ENCODE measurements at places on chromosomes 11 and 22.

- DNase-seq = no peak
Observed at GRCh38 chr11:35160902-35161597, 22.1 kb downstream of the CD44 start.

DNA sequence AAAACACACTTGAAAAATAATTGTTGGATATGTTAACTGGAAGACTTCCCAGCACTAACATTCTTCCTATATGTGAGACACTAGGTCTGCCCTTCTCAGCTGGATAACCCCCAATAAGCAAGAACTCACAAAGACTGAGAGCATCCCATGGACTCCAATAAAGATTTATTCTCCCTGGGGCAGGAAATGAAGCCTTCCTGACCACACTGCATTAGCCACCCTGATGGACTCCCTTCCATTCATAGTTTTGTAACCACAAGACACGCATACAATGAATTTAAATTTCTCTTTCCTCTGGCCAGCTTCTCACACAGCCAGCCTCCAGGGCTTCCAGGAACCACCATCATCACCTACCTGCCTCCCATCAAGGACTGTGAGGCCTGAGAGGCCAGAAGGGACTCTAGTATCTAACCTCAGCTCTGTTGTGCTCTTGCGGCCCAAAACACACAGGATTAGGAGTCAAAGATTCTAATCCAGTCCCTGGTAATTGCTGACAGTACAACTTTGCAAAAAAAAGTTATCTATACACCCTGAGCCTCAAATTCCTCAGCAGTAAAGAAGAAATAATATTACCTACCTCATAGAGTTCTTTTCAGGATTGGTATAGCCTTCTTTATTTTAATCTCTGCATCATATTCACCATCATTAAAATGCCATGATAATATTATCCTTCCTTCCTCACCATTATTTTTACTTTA is 45.6 kb upstream of the GDPD4 start:
- DNase-seq = peak; percentile 66

- no peak for DNase-seq
Observed at GRCh38 chr11:119305556-119306372, 11.2 kb downstream of the MCAM start.

GRCh38 chr11:55949330-55949729 is 13.1 kb upstream of the OR5I1 start:
- DNase-seq = no peak

DNA sequence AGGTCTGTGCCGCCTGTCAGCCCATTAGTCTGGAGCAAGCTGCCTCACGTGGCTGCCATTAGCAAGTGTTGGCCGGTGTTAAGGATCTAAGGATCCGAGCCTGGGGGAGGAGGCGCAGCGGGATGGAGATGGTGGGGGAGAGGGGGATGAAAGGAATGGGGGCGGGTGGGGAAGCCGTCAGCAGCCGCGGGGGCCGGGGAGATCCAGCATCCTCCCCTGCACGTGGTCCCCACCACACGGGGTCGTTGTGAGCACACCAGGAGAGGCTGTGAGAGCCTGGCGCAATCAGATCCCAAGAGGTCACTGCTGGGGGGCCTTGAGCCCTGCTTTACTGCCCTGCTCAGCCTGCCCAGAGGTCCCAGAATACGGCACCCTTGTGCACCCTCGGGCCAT is 7.3 kb downstream of the CABP7 start:
- peak; percentile 23 for DNase-seq

- DNase-seq = no peak
Observed at GRCh38 chr11:45563171-45563570, 102.3 kb downstream of the CHST1 start.

GRCh38 chr11:36150986-36151385 is 138.2 kb downstream of the COMMD9 start:
- peak; percentile 30 for DNase-seq

DNA sequence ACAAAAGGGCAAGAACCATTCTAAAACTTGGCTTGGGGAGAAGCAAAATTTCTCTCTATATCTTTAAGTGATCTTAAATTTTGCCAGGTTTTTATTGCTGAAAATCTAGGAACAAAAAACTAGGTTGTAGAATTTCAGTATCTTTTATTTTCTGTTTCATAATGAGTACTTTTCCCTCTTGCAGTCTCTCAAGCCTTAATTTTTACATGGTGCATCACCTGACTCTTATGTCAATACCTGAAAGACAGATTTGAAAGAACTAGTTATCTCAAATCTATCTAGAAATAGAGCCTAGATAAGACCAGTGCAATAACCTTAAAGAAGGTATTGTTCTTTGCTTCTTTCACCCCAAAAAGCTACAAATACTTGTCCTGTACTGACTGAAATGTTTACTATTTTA is 122.1 kb downstream of the TRIM44 start:
- DNase-seq = no peak

DNA sequence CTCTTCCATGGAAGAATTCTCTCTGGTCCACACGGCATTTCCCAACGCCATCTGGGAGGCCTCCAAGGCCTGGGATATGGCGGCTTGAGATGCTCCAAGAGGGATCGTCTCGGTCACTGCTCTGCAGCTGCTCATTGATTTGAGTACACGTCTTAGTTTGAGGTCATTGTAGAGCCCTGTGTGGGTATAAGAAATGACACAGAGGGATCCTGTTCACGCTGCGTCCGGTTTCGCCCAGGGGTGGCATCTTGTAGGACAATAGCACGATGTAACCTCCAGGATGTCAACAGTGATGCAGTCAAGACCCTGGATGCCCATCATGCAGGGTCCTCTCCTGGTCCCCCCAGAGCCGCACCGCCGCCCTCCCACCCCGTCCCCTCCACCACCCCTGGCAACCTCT is 564.6 kb downstream of the BRD1 start:
- DNase-seq = no peak

GRCh38 chr22:20395181-20395906 is 1.4 kb downstream of the ZNF74 start:
- no peak for DNase-seq

- DNase-seq = no peak
Observed at GRCh38 chr11:120392314-120392713, 56.1 kb downstream of the ARHGEF12 start.

DNA sequence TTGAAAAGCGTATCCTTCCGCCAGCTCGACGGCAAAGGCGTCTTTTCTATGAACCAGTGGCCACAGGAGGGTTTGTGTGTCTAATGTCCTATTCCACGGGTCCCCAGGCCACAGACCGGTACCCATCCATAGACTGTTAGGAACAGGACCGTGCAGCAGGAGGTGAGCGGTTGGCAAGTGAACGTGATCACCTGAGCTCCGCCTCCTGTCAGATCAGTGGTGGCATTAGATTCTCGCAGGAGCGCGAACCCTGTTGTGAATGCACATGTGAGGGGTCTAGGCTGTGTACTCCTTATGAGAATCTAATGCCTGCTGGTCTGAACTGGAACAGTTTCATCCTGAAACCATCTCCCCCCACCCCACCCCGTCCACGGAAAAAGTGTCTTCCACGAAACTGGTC is 62.7 kb upstream of the KCNQ1OT1 start:
- DNase-seq = no peak

DNA sequence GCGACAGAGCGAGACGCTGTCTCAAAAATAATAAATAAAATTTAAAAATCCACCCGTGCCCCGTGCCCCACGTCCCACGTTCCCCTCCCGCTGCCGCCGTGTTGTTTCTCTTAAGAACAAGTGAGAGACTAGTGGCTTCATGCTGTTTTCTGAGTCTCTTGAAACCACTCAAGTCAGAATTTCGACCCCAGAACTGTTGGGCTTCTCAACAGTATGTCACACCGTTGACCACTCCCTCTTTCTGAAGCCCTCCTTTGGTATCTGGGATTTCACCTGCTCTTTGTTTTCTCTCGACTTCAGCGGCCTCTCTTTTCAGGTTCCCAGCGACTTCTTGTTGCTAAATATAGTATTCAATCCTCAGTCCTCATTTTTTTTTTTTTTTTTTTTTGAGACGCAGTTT is 974 bp downstream of the PPIL2 start:
- DNase-seq = no peak

- peak; percentile 10 for DNase-seq
Observed at GRCh38 chr11:33988586-33989370, 62.8 kb upstream of the CAPRIN1 start.

GRCh38 chr22:40334899-40335298 is 11.4 kb upstream of the ADSL start:
- DNase-seq = no peak

DNA sequence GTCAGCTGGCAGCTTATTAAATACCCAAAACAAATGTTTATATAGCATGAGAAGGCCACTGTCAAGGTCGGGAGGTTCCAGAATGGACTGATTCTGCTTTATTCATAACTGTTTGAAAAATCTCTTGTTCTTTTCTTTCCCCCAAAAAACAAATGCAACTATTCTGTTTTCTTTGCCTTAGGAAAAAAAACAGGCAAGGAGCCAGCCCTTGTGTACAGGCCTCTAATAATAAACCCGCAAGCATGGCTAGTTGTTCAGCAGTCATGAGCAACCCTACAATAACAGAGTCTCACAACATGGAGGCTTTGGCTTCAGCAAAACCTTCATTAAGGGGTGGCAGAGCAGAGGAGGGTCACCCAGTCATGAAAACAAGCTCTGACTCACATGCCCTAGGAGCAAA is 191.7 kb downstream of the KIRREL3 start:
- peak; percentile 20 for DNase-seq

DNA sequence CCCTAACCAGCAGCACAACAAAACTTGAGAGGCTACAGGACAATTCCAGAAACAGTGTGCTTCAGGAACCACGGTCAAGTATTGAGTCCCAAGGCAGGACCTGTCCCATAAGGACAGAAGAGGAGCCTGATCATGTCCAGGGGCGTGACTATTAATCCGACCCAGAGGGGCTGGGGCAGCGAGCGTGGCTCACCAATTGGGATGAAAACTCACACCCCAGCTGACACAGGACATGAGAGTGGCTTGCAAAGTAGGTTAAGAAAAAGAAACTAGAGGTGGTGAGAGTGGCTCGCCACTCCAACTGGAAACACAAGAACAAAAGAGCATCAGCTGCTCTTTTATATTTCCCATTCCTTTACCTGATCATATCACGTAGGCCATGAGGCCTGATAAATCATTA is 16.0 kb upstream of the FEZ1 start:
- no peak for DNase-seq

DNA sequence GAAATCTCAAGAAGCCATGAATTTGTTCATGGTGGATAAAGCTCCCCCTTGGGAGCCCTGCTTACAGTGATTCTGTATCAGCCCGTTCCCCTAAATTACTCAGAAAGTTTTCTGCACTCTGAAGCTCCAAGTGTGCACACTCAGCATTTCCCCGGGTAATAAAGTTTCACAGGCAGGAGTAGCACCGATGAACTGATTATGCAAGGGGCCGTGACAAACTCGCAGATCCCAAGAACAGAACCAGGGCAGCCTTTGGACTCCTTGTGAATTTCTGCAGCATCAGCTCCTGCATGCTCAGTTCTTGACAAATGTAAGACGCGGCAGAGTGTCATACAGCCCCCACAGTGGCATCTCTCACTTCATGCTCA is 73.5 kb downstream of the COMMD9 start:
- DNase-seq = no peak

DNA sequence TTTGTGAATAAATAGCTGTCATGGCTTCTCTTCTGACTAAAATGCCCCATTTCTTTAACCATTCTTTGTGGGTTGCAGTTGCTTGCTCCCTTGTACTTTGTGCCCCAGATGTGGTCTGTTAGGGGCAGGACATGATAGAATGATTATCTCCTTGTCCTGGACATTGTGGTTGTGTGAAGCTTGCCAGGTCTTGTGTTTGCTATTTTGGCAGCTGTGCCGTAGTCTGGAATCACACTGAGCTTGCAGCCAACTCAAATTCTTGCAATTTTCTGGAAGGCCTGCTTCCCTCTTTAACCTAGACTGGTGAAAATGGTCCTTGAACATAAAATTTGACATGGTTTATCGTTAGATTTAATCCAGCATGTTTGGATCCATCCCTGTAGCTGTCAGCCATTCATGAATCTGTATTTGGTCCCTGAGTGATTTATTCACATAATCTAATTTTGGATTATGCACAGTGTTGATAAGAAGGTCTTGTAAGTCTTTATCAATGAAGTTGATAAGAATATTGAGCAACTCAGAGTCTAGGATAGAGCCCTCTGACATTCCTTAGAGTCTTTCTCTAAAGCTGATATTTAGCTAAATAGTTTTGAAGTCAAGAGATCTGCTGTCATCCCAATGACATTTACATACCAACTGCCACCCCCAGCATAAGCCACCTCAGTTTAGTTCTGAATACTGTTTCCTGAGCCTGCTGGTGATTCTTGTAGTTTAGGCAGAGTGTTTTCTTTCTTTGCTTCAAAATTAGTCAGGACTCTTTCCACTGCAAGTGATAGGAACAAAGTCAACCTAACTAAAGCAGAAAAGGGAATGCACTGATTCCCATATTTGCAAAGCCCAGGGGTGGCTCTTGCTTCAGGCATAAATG is 9.8 kb downstream of the SPON1 start:
- DNase-seq = no peak

DNA sequence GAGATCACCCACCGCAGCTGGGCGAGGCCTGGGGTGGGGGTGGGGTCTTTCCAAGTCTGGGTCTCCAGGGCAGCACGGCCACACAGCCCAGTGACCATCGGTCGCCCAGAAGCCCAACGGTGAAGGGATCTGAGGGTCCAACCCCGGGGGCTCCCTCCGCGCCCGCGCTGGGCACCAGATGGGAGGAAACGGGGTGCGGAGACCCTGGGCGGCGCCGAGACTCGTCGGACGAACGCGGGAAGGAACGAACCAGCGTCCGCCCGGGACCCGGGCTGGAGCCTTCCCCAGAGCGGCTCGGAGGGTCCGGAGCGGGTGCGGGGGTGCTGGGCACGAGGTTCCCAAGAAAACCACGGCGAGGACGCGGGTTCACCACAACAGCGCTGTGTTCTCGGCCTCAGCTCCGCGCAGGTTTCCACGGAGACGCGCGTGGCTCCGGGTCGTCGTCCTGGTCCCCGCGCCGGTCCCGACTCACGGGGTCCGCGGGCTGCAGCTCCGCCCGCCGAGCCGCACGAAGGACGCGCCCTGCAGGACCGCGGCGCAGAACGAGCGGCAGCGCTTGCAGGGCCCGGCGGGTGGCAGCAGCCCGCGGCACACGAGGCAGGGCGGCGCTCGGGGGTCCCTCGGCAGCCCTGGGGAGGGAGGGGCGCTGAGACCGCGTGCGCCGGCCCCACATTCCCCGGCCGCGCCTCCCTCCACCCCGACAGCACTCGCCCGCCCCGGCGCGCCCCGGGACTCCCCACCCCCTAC is 2.3 kb upstream of the IL17REL start:
- no peak for DNase-seq

GRCh38 chr11:81420668-81421250 is 1312.9 kb downstream of the FAM181B start:
- DNase-seq = no peak

DNA sequence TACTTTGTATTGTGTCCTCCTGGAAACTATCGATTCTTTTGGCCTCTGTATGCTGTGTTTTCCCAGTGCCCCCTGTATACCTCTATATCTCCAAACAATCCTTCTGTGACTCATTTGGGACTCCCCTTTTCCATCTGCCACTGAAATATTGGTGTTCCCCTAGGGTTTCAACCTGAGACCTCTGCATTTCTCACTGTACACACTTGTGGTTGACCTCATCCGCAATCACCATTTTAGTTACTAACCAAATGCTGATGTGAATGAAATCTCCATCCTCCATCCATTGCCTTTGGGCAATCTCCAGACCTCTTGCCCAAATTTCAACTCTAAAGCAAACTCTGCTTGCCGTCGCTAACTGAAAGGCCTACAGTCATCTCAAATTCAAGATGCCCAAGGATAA is 190.6 kb upstream of the PLET1 start:
- no peak for DNase-seq
